ENCODE measurements at places on chromosomes 16 and 17.
A peak's percentile ranks its signal among the peaks of the same experiment; 100 is the strongest.

GRCh38 chr17:33116021-33116551 lies 124.4 kb downstream of the SPACA3 start:
- H3K27ac ChIP-seq, result no peak overlapping the region
- H3K4me3 ChIP-seq, result no peak overlapping the region
- no peaks in the 10 kb centered on the region for H3K4me1 ChIP-seq
- H3K27me3 ChIP-seq, result peaks cover 4% of the 10 kb centered on the region

DNA sequence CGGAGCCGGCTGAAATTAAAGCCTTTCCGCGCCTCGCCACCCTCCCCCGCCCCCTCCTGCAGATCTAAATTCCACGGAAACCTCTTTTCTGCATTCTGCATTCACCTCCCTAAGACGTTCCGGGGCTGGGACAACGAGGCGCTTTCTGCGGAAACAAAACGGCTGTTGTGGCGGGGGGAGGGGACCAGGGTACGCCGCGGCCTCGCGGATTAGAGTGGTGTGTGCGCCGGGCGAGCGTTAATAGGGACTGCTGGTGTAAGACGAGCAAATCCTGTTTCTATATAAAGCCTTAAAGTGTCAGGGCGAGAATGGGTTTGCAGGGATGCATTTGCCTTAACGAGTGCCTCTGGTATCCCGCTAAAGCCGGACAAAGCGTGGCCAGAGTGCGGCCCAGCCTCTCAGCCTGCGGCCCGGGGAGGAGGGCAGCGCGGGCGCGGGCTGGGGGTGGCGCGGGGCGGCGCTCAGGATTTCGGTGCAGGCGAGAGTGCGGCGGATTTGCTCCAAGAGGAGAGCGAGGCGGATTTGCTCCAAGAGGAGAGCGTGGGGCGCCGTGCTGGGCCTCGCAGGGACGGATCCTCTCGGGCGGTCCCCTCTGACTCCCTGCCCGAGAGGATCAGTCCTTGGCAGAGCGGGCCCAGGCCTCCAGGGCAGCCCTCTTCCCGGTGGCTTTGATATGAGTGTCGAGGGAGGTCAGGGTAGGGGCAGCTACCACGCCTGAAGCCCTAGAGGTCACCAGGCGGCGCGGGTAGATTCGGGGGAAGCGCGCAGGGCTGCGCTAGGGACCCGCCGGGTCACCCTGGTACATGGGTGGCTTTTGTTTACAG lies 5.1 kb downstream of the BAHCC1 start:
- peaks cover 84% of the 10 kb centered on the region for H3K27me3 ChIP-seq
- H3K36me3 ChIP-seq, result no peaks in the 10 kb centered on the region
- no peak overlapping the region for H3K27ac ChIP-seq
- H3K4me1 ChIP-seq, result peaks cover 13% of the 10 kb centered on the region

- no peak overlapping the region for H3K4me3 ChIP-seq
- peaks cover 8% of the 10 kb centered on the region for H3K27me3 ChIP-seq
- H3K4me1 ChIP-seq, result peaks cover 2% of the 10 kb centered on the region
- H3K36me3 ChIP-seq, result no peaks in the 10 kb centered on the region
- no peak for DNase-seq
Measured at GRCh38 chr16:53042235-53042701, 10.4 kb downstream of the CHD9NB start.

GRCh38 chr16:84218956-84219355 lies 20.9 kb downstream of the KCNG4 start:
- no peak overlapping the region for H3K27ac ChIP-seq
- H3K4me1 ChIP-seq, result no peaks in the 10 kb centered on the region
- DNase-seq, result no peak
- no peak overlapping the region for H3K4me3 ChIP-seq

- peak overlapping the region; percentile 70 for H3K27ac ChIP-seq
- peak; percentile 52 for DNase-seq
- H3K4me3 ChIP-seq, result peak overlapping the region; percentile 69
- H3K4me1 ChIP-seq, result peaks cover 36% of the 10 kb centered on the region
- peaks cover 2% of the 10 kb centered on the region for H3K36me3 ChIP-seq
- H3K27me3 ChIP-seq, result peaks cover 87% of the 10 kb centered on the region
Measured at GRCh38 chr16:3173892-3174617, 13.9 kb upstream of the OR1F1 start.

Data from activated naive CD8-positive, alpha-beta T cell treated with anti-CD3 and anti-CD28 coated beads for 36 hours (primary cell).